ENCODE measurements at places on chromosomes 3 and 15. TPM values are rescaled to one million over a fixed set of nuclear protein-coding genes. Genes with fewer than 3 reads are reported as not detected.

Gene SELENOT
- total RNA-seq, result 105 TPM

Gene GOLGA8T
- 0.80 TPM for total RNA-seq

DNA sequence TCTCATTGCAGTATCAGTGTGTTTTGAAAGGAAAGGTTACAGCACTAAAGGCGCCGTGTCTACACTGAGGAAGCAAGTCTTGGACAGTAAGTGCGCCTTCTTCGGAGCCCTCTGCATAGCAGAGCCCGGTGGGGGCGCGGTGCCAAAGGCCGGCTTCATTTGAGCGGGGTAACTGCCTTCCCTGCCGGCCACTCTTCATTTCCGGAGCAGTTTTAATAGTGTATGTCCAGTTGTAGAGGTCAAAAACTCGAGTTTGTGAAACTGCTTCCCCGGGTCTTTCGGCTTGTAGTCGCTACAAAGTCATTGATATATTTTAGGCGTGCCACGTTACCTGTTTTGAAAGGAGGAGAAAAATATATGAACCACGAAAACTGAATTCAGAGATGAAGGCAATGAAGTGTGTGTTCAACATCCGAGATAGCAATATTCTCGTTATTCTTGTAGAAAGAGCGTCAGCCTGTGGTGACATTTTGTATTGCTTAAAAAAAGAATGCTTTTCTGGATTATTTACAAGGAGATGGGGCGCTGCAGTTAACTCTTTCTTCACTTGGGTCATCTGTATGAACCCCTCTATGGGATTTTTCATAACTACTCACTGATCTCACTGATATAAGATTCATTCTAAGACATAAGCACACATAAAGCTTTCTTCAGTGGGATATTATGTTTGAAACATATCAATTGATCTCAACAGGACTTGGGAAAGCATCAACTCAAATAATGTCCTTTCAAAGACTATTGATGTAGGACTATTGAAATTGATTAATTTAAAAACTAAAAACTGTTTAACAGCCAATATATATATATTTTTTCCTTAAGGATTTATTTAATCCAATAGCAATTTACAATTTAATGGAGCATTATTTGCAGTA is 3.0 kb downstream of the ALCAM start:
- peak; percentile 85 for DNase-seq
- no peaks in the 10 kb centered on the region for H3K36me3 ChIP-seq
- peak overlapping the region; percentile 63 for H3K4me3 ChIP-seq
- peak overlapping the region; percentile 94 for H3K27ac ChIP-seq
- H3K27me3 ChIP-seq, result no peaks in the 10 kb centered on the region
- H3K4me1 ChIP-seq, result peaks cover 4% of the 10 kb centered on the region

Gene FBXO40
- total RNA-seq, result 0.06 TPM

GRCh38 chr3:186254676-186255650 is 107.1 kb downstream of the DGKG start:
- H3K27ac ChIP-seq, result no peak overlapping the region
- peaks cover 8% of the 10 kb centered on the region for H3K4me1 ChIP-seq
- DNase-seq, result peak; percentile 6
- H3K36me3 ChIP-seq, result no peaks in the 10 kb centered on the region
- H3K4me3 ChIP-seq, result no peak overlapping the region
- H3K27me3 ChIP-seq, result peaks cover 3% of the 10 kb centered on the region

Gene KCNH8
- total RNA-seq, result 0.25 TPM

DNA sequence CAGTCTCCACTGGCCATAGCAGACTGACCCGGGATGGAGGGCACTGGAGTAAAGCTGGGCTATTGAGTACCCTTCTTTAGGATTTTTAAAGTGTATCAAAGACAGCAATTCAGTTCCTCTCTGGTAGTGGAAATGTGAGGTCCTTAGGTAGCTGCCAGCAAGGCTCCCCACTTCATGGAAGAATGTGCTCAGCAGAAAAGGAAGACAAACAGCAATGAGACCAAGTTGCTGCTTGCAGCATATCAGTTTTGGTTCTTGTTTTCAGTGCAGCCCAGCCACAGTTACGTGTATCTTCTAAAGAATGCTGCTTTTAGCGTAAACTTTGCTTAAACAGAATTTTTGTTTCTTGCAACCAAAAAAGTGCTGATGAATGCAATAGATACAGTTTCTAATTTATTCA is 374.0 kb upstream of the CBLB start:
- H3K36me3 ChIP-seq, result no peaks in the 10 kb centered on the region
- H3K27ac ChIP-seq, result no peak overlapping the region
- no peak overlapping the region for H3K4me3 ChIP-seq
- H3K27me3 ChIP-seq, result no peaks in the 10 kb centered on the region

Gene PSTPIP1
- total RNA-seq, result 12.4 TPM

DNA sequence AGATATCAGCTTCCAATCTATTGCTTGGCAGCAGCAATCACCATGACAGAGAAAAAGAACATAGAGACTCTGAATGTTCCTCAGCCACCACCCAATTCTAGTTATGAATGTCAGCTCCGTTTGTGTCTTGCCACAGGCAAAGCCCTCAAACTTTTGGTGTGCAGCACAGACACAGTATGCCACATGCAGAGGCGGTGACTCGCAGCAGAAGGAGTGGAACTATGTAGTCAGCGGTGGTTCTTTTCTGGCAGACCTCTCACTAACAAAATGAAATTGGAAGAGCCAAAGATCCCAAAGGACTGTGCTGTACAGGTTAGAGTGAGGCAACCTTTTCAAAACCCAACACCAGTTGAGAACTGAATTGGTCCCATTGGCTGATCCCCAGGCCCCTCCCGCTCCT is 220.9 kb downstream of the SLC9A9 start:
- H3K27ac ChIP-seq, result no peak overlapping the region
- no peak for DNase-seq
- no peak overlapping the region for H3K4me3 ChIP-seq
- H3K27me3 ChIP-seq, result no peaks in the 10 kb centered on the region
- no peaks in the 10 kb centered on the region for H3K4me1 ChIP-seq

DNA sequence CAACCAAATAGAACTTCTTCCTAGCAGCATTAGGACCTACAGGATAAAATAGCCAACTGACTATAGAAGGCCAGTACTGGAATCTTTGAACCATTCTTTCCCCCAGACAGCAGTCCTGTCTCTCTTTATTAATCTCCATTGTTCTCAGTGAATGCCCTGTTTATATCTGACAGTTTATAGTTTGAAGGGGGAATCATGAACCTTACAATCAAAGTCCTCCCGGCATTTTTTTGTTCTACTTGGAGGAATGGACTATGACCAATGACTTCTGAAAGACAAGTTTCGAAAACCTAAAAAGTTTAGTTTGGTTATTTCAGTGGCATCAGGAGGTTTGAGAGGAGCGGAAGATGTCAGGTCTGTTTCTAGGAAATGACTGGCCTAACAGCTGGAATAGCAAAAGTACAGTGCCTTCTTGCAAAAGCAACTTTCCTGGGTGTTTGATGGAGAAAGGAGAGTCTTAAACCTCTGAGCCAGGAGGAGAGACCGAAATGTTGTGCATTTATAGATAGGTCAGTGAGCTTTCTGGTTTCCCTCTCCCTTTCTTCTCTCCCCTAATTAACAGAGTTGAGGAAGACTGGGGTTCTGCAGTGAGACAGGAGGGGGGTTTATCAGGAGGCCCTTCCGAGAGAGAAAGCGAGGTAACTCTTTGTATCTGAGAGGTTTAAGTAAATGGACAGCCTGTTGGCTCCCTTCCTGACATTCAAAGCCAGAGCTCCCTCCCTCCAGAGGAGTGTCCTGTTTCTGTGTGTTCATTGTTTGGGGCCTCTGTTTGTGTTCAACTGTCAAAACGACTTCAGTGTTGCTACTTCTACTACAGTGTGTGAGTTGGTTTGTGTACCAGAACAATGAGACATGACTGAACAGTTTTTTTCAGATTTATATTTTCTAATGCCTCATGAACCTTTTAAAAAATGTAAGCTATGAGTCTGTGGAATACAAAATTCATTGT is 383.0 kb upstream of the RARB start:
- peaks cover 22% of the 10 kb centered on the region for H3K4me1 ChIP-seq
- H3K4me3 ChIP-seq, result no peak overlapping the region
- DNase-seq, result peak; percentile 87
- H3K27ac ChIP-seq, result peak overlapping the region; percentile 53
- no peaks in the 10 kb centered on the region for H3K36me3 ChIP-seq
- no peaks in the 10 kb centered on the region for H3K27me3 ChIP-seq

- no peaks in the 10 kb centered on the region for H3K27me3 ChIP-seq
- H3K4me1 ChIP-seq, result no peaks in the 10 kb centered on the region
- DNase-seq, result no peak
- H3K4me3 ChIP-seq, result no peak overlapping the region
These were observed 9.0 kb upstream of the CHRNB4 start for GRCh38 chr15:78650022-78650421.

Gene SH3GL3
- 8.4 TPM for total RNA-seq

GRCh38 chr3:133750259-133750656 is 4.1 kb downstream of the TF start:
- H3K27me3 ChIP-seq, result peaks cover 14% of the 10 kb centered on the region
- DNase-seq, result peak; percentile 25
- no peaks in the 10 kb centered on the region for H3K36me3 ChIP-seq
- no peak overlapping the region for H3K27ac ChIP-seq

Gene TMCC1
- 33.8 TPM for total RNA-seq

- H3K4me3 ChIP-seq, result peak overlapping the region; percentile 64
- H3K4me1 ChIP-seq, result peaks cover 32% of the 10 kb centered on the region
- peak; percentile 83 for DNase-seq
- H3K27me3 ChIP-seq, result no peaks in the 10 kb centered on the region
- peak overlapping the region; percentile 99 for H3K27ac ChIP-seq
These were observed 498 bp downstream of the ZNF280D start for GRCh38 chr15:56732886-56733135.

GRCh38 chr3:66778777-66779176 is 219.3 kb upstream of the KBTBD8 start:
- no peak overlapping the region for H3K4me3 ChIP-seq
- H3K27me3 ChIP-seq, result no peaks in the 10 kb centered on the region
- H3K27ac ChIP-seq, result no peak overlapping the region
- no peaks in the 10 kb centered on the region for H3K4me1 ChIP-seq

DNA sequence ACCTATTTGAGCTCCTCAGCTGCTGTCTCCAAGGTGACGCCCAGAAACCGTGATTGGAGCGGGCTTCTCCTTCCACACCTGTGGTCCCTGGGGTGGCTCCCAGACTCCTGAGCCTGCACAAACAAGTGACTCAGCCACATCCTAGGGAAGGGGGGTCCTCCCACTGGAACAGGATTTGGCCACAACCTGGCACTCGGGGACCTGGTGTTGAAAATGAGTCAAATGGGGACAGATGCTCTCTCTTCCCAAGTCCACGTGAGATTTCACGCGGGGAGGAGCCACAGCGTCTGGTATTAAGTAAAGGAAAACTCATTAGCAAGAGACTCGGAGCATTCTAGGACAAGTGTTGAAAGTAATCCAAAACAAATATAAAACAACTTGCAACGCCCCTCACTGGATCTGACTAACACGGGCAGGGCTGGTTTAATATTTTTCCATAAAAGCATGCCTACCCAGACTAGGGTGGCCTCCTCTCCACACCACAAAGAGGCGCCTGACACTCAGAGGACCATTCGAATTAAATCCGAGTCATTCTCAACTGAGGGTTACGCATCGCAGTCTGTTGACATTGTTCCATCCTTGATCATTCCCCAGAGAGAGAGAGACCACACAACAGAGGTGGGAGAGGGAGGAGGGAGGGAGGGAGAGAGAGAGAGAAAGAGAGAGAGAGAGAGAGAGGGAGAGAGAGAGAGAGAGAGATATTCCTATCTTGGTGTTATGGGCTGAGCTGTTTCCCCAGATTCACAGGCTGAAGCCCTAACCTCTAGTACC is 74.4 kb downstream of the MGLL start:
- H3K4me3 ChIP-seq, result no peak overlapping the region
- peak overlapping the region; percentile 72 for H3K27ac ChIP-seq
- DNase-seq, result no peak
- H3K36me3 ChIP-seq, result no peaks in the 10 kb centered on the region
- peaks cover 16% of the 10 kb centered on the region for H3K4me1 ChIP-seq
- no peaks in the 10 kb centered on the region for H3K27me3 ChIP-seq

- H3K4me3 ChIP-seq, result no peak overlapping the region
- no peaks in the 10 kb centered on the region for H3K4me1 ChIP-seq
- no peak for DNase-seq
- H3K27ac ChIP-seq, result no peak overlapping the region
- H3K27me3 ChIP-seq, result no peaks in the 10 kb centered on the region
These were observed 12.1 kb upstream of the TEX9 start for GRCh38 chr15:56353119-56353518.

GRCh38 chr3:31772758-31773473 is 208.1 kb downstream of the OSBPL10 start:
- H3K4me3 ChIP-seq, result no peak overlapping the region
- no peak for DNase-seq
- no peak overlapping the region for H3K27ac ChIP-seq
- no peaks in the 10 kb centered on the region for H3K27me3 ChIP-seq
- no peaks in the 10 kb centered on the region for H3K36me3 ChIP-seq
- H3K4me1 ChIP-seq, result peaks cover 5% of the 10 kb centered on the region

DNA sequence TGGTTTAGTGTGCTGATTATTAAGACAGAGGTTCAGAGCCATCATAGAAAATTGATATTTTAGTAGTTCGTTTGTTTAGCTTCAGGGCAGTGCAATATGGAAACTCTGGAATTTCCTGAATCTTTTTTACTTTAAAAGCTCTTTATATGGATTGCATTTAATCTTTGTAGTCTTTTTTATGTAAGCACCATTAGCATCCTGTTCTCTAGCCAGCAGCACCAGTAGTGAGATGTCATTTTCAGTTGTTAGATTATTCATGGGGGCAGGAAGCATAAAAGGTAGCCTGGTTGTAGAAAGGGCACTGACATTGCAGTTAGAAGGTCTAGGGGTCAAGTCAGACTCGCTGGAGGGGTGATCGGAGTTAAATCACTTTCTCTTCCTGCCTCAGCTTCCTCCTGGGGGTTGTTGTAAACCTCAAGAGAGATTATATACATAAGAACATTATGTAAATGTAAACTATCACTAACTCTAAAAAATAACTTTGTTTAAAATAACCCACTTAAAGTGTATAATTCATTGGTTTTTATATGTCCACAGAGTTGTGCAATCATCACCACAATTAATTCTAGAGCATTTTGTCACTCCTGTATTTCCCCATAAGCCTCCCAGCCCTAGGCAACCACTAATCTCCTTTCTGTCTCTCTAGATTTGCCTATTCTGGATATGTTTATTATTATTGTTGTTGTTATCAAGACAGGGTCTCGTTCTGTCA is 31.4 kb upstream of the ITPKA start:
- H3K27me3 ChIP-seq, result no peaks in the 10 kb centered on the region
- no peaks in the 10 kb centered on the region for H3K4me1 ChIP-seq
- peaks cover 35% of the 10 kb centered on the region for H3K36me3 ChIP-seq
- no peak overlapping the region for H3K27ac ChIP-seq
- DNase-seq, result no peak
- H3K4me3 ChIP-seq, result no peak overlapping the region

- no peaks in the 10 kb centered on the region for H3K36me3 ChIP-seq
- H3K4me3 ChIP-seq, result no peak overlapping the region
- no peak overlapping the region for H3K27ac ChIP-seq
- DNase-seq, result no peak
- no peaks in the 10 kb centered on the region for H3K4me1 ChIP-seq
These were observed 3.6 kb upstream of the DNAJB8 start for GRCh38 chr3:128470134-128470899.

Gene ISG20
- 35.6 TPM for total RNA-seq

Gene ZDHHC23
- total RNA-seq, result 14.9 TPM

- no peak for DNase-seq
- no peak overlapping the region for H3K27ac ChIP-seq
- no peaks in the 10 kb centered on the region for H3K27me3 ChIP-seq
- no peaks in the 10 kb centered on the region for H3K36me3 ChIP-seq
- H3K4me3 ChIP-seq, result no peak overlapping the region
These were observed 175.8 kb upstream of the ATP11B start for GRCh38 chr3:182617500-182617899.

Gene CCDC54
- total RNA-seq, result not detected

Gene CD80
- total RNA-seq, result 8.6 TPM

- peaks cover 5% of the 10 kb centered on the region for H3K4me1 ChIP-seq
- no peak overlapping the region for H3K27ac ChIP-seq
- no peaks in the 10 kb centered on the region for H3K36me3 ChIP-seq
- DNase-seq, result no peak
These were observed 64.8 kb upstream of the LMCD1 start for GRCh38 chr3:8436661-8437287.

Gene MCCC1
- 65.0 TPM for total RNA-seq

All from lung (tissue), 17 donors.